ENCODE measurements at places on chromosomes 7 and 10.

DNA sequence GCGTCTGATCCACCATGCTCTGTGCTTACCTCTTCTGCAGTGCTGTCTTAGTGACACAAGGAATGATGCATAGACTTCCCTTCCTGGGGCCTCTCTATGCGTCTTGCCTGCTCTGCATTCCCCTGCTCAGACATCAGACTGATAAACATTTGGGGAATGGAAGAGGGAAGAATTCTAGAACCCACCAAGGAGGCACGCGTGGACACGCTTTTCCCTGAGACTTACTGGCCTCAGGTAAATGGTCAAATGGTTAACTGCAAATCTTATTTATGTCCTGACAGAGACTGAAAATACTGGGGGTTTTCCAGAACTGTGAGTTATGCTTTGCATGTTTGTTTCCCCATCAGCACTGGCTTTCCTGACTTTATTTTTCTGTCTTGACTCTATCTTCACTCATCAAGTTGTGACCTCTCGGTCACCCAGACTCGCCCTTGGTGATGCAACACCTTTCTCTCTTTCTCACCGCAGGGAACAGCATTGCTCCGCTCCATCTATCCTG is 285.9 kb upstream of the FZD8 start:
- no peak for DNase-seq

- DNase-seq = no peak
Measured at GRCh38 chr7:130394421-130395195, 14.3 kb downstream of the CPA1 start.

- DNase-seq = no peak
Measured at GRCh38 chr7:133829336-133829897, 297.7 kb upstream of the LRGUK start.

DNA sequence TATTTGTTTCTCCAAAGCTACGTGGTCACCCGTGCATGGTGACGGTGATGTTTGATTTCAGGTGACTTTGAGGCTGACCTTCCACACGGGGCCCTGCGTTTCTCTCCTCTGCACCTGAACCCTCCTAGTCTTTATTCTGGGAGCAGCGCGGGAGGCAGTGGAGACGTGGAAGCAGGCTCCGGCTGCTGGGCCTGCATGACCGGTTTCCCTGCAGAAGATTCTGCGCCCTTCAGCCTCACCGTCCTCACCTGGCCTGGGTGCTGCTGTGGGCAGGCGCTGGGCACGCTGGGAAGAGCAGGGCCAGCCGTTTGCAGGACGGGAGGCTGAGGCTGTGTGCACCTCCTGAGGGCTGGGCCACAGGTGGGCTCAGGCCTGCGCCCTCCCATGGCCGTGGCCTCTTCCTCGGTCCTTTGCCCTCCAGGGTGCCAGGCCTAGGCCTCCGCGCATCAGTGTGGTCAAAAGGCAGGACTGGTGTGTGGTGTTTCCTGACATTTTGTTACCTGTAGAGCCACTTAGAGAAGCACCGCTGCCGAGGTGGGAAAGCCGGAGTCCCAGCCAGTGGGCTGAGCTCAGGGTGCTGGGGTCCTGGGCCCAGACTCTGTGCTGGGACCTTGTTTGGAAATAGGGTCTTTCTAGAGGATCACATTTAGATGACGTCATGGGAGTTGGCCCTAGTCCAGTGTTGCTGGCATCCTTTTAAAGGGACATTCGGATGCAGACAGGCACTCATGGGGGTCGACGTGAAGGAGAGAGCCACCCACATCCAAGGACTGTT is 478.3 kb downstream of the DNAJB6 start:
- DNase-seq = no peak

- no peak for DNase-seq
Measured at GRCh38 chr10:43223056-43223455, 43.8 kb downstream of the RASGEF1A start.

DNA sequence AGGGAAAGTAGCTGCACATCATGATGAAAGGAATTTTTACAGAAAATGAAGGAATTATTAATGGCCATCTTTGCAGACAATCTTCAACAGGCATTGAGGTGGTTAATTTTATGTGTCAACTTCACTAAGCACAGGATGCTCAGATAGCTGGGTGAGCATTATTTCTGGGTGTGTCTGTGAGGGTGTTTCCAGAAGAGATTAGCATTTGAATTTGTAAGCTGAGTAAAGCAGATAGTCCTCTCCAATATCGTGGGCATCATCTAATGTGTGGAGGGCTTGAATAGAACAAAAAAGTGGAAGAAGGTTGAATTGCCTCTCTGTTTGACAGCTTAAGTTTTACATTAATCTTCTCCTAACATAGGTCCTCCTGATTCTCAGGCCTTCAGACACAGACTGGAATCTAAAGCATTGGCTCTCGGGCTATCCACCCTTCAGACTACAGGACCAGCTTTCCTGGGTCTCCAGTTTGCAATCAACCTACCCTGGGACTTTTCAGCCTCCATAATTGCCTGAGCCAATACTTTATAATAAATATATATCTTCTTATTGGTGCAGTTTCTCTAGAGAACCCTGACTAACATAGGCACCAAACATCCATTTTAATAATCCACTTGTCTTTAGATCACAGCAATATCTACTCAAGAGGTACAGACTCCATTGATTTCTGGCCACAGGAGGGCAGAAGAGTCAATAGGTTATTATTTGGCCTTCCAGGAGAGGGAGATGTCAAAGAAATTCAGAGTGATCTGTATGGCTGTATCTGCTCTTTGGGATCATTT is 10.5 kb upstream of the CRPPA start:
- DNase-seq = no peak

GRCh38 chr7:71716690-71717089 is 584.7 kb downstream of the GALNT17 start:
- DNase-seq = no peak

- DNase-seq = no peak
Measured at GRCh38 chr10:131044379-131045111, 267.0 kb downstream of the TCERG1L start.

- DNase-seq = no peak
Measured at GRCh38 chr7:65235586-65235985, 138.1 kb upstream of the ZNF92 start.

GRCh38 chr10:30282221-30282620 is 66.9 kb downstream of the MTPAP start:
- DNase-seq = no peak

DNA sequence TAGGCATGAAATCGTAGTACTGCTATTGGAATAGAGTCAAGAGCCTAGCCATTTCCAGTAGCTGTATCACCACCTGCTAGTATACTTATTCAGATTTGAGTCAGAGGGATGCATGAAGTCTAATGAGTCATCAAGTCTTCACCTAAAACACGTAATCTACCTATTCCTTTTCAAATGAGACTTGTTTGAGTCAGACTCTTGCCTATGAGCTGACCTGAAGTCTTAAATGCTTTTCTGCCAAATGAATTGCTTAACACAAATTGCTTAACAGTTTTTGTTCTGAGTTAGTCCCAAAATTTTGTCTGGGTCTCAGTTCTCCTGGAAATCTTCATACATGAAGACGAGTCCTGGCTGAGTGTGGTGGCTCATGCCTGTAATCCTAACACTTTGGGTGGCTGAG is 165.2 kb downstream of the GNAT3 start:
- DNase-seq = no peak

All from omental fat pad (tissue), 4 donors.